GM06990 (cell line): ENCODE measurements at places on chromosomes 1 and 21.

DNA sequence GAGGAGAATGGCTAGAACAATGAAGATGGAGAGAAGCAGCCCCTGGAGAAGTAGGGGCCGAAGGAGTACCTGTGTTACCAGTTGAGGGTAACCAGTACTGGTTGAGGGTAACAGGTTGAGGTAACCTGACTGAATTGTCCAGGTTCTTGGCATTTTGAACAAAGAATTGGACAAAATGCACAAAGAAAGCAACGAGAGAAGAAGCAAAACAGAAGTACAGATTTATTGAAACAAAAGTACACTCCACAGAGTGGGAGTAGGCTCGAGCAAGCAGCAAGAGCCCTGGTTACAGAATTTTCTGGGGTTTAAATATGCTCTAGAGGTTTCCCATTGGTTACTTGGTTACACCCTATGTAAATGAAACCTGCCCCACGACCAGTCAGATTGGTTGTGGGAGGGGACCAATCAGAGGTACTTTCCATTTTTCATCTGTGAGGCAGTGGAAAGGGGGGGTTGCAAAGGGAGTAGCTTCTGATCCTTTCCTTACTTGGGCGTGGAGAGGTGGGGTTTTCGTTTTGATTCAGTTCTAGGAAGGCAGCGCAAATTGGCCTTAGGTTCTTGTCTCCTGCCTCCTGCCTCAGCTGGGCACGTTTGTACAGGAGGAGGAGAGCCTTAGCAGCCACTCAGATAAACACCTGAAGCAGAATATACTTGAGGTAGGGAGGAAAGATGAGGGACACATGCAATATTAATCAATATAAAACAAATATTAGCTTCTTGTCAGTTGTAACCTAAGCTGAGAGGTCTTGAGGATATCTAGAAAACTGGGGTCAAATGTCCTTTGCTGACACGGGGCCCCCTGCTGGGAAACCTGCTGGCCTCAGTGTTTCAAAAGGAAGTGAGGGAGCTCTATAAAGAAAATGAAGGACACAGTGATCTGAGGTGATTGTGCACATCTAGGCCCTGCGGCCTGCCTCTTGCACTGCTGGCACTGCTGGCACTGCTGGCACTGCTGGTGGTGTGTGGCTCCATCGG, 14.3 kb upstream of the LSM10 start:
- no peak for DNase-seq

DNA sequence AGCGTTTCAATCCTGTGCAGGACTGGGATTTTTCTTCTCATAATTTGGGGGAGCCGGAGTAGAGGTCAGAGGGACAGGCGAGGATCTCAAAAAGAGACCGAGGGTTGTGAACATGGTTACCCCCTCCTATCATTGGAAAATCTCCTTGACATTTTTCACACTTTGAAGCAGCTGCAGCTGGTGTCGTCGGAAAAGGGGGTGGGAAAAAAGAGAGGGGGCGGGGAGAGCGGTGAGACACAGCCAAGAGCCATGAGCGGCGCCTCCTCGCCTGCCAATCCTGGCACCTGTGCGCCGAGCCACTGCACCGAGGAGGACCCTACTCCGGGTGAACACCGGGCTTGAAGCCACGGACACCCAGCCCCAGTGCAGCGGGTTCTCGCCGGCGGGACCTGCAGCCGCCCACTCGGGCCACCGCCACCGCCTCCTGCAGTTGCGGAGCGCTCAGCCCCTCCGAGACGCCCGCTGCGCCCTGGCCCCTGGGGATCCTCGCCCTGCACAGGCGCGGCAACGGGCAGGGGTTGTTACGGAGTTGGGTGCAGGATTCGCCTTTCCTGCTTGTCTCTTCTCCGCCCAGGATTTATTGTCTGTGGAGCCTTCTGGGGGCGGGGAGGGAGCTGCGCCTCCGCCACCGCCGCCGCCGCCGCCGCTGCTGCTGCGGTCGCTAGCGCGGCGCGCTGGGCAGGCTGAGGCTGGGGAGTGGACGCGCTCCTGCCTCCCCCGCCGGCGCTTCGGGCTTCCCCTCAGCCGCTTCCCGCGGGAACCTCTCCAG, at the start of gene LRRC7:
Gene LRRC7 (plus strand): TSS at position 271 of the 769 bp plus-strand sequence. CDS start 718 bp downstream, outside the sequence.
- no peak for DNase-seq

DNA sequence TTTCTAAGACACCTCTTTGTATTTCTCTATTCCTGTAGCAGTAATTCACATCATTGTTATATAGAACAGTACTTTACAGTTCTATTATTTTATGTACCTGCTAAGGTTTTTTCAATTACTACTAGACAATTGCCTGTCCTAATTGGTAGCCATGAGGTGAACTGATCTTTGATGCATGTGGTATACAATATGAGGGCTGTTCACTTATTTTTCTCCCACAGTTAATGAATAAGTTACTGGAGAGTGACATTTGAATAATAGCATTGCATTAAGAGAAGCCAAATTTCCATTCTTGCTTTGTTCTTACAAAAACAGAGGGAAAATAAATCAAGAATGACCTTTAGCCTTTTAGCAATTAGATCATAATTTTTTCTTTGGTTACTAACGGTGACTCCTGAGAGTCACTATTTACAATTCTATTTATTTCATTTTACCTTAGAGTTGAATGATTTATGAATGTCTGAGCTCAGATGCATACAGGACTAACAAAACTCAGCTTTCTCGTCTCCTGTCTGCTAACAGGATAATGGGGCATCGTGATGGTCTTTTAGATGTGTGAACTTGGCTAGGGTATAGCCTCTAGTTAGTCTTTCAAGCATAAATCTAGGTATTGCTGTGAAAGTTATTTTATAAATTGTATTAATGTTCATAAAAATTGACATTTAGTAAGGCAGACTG, 54.1 kb downstream of the OLFM3 start:
- DNase-seq = no peak

DNA sequence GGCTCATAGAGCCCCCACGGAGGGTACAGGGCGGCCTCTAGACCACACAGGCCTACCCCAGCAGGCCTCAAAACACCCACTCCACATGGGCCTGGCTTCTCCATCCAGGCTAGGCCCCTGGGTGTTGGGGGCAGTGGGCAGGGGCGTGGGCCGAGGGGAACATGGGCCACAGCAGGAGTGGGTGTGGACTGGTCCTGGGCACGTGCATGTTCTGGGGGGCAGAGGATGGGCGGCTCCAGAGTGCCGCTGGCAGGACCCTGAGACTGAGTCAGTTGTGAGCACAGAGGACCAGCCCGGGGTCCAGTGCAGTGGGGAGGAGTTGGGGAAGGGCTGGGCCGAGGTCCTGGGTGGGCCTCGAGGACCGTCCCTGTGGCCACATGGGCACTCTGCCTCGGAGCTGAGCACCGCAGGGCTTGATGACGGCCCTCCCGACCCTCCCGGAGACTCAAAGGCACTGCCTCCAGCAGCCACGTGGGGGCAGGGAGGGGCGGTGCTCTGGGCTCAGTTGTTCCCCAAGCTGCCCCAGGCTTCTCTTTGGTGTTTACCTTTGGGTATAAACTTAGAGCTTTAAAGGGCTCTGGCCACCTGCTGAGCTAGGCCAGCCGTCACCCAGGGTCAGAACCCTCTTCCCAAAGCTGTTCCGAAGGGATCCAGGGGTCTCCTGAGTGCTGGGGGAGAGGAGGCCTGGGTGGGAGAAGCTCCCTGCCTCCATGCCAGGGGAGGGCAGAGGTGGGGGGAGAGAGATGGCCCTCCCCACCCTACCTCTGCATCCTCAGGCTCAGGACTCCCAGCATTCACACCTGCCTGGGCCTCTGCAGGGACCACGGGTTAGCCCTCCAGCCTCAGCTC, 79.9 kb downstream of the MORN1 start:
- peak; percentile 48 for DNase-seq

DNA sequence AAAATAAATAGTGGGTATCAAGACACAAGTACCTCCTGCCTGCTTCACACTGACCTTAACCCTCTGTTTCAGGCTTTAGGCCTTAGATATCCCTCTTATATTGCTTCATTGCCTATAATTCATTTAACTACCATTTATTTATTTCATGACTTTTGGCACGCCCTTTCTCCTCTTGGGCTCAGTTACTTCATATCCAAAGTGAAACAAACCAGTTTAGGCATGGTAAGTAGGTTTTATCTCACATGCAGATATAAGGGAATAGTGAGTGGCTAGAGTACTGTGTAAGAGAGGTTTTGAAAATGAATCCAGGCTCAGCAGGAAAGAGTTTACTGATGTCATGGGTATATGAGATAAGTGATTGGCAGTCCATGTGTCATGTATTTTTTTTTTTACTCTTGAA, 69.8 kb upstream of the BEND5 start:
- DNase-seq = no peak

DNA sequence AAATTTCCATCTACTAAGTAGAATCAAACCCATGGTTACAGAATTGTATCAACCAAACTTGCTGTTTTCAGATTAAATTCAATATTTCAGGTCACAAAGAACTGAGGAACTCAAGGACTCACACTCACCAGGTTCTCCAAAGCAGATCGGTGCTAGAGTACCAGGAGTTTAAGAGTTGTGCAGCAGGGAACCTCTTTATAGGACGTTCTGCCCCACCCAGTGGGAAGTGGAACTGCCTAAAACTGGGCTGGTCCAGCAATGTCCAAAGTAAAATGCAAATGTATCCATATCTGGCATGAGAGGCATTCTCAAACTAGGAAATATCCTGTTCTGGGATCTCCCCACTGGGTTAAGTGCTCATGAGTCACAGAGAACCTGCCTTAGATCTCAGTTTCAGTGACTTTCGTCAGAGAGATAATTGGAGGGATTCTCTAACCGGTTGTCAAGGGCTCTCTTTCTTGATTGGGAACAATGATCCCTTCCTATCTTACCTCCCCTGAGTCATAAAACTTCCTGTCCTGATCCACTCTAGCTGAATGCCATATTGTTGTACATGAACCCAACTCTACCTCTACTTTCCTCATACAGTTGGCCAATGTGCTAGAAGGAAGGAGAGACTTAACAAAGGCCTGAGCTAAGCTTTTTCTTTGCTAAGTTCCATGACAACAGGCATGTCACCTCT, at the start of gene SPRR2D:
Gene SPRR2D (minus strand): TSS at position 171 of the 682 bp plus-strand sequence. CDS start 774 bp downstream, outside the sequence.
- DNase-seq = no peak

DNA sequence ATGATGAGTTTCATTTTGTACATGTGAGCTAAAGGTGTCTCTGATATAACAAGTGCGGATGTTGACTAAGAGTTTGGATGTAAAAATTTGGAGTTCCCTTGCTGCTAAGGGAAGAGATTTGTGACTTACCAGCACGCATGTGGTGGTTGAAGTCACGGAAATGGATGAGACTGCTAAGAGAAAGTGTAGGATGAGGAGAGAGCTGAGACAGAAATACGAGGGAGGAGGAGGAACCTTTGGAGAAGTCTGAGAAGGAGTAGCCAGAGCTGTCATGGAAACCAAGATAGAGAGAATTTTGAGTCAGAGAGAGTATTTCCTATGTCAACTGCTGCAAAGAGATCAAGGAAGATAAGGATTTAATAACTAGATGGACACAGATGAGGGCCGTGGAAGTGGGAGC, 106.5 kb upstream of the COL24A1 start:
- DNase-seq = no peak

GRCh38 chr21:37199057-37199924, 67.8 kb downstream of the VPS26C start:
- no peak for DNase-seq

DNA sequence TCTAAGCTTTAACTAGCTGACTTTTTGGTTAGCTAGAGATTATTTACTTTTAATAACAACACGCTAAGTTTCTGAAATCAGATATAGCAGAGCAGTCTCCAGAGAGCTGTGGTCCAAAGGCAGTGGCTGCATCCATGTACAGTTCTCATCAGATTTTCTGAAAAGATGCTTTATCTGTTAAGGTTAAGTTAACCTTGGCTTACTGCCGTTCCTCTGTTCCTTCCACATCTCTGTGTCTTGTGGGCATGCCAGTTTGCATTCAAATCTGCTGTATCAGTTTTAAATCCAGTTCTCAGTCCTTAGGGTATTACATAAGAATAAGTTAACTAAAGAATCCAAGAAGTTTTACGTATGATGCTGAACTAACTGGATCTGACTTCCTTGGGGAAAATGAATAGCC, 46.8 kb downstream of the SPATA46 start:
- no peak for DNase-seq

GRCh38 chr21:26245428-26245827, 74.9 kb upstream of the APP start:
- DNase-seq = no peak

GRCh38 chr1:31715087-31715872, 11.5 kb upstream of the COL16A1 start:
- DNase-seq = peak; percentile 54

GRCh38 chr1:19381261-19381660, 69.1 kb downstream of the SLC66A1 start:
- no peak for DNase-seq

GRCh38 chr1:15866721-15867201, 19.3 kb downstream of the SPEN start:
- no peak for DNase-seq

GRCh38 chr1:30847358-30847972, 61.1 kb downstream of the SDC3 start:
- no peak for DNase-seq

DNA sequence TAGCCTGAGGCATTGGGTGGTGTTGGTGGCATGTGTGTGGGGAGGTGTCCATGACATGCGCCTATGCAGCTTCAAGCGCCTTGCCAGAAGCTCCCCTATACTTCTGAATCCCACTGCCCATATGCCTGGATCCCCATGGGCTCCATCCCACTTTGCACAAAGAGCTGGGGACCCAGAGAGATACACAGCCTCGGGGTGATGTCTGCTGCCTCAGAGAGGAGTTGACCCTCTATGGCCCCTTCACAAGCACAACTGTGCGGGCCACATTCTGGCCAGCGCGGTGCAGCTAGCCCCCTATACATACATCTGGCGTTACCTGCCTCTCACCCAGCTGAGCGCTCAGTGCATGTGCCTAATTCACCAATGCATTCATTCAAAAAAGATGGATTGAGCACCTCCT, 9.6 kb upstream of the PTPRF start:
- DNase-seq = no peak

DNA sequence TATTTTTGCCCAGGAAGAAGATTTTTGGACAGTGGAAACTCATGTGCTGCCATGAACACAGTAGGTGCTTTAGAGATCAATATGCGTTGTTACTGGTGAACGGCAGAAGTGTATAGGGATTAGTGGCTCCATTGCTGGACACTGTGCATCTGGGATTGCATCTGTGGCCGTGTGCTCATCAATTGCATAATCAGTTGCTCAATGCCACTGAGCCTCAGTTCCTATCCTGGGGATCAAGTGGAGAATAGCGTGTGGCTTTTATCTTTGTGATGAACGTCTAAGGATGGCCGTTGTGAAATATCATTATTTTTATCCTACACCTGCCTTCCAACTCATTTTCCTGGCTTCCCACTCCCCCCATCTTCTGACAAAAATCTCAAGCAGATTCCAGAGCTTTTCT, 5.4 kb downstream of the TNN start:
- no peak for DNase-seq

DNA sequence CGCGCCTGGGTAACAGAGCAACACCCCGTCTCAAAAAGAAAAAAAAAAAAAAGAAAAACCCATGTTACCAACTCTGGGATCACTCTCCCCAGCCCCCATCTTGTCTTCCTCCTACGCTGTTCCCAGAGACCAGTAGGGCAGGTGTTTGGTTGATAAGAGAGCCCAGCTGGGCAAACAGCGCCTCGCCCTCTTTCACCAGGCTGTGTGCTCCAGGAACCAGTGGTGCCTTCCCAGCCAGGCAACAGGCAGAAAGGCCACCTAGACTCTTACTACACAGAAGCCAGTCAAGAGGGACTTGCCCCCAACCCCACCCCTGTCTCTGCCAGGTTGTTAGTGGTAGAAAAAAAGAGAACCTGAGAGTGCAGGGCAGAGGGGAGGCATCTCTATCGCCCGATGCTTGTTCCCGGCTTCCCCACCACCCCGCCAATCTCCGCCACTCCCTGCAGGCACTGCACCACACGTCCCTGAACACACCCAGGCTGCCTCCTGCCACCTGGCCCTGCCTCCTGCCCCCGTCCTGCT, 14.0 kb upstream of the CTRC start:
- no peak for DNase-seq

GRCh38 chr1:48038270-48038767, 41.1 kb upstream of the TRABD2B start:
- DNase-seq = no peak
